ENCODE measurements at places on chromosomes 2 and 18.

GRCh38 chr2:126801473-126801872 is 97.2 kb upstream of the TEX51 start:
- no peak for DNase-seq

DNA sequence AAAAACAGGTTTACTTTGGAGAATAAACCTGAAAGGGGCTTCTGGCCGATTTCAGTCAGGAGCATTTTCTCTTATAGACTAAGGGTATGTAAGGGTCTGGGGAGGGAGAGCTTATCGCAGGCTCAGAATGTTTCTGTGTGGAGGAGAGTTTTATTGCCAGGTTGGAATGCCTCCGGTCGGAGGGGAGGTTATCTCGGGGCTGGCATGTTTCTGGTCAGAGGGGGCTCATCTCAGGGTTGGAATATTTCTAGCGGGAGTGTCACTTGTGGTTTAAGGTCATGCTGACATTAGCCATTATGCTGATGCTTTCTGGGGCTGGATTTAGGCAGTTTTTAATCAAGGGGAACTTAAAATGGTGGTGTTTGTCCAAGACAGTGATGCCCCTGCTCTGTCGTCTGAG is 333.6 kb downstream of the METTL4 start:
- no peak for DNase-seq

- DNase-seq = no peak
Measured at GRCh38 chr18:44851856-44852621, 171.4 kb downstream of the SETBP1 start.

DNA sequence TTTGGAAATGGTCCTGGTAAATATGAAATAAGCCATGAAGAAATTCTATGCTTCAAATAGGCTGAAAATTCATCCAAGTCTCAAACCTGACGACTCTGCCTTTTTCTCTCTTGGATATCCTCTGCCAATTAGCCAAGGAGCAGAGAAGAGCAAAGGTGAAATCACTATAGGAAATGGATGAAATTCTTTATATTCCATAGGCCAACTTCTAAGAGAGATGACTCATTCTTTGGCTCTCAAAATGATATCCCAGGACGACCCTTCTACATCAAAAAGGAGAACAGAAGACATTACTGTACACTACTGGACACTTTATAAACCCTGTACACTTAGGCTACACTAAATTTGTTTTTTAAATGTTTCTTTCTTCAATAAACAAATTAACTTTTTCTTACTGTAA is 22.7 kb downstream of the PDE1A start:
- DNase-seq = no peak

DNA sequence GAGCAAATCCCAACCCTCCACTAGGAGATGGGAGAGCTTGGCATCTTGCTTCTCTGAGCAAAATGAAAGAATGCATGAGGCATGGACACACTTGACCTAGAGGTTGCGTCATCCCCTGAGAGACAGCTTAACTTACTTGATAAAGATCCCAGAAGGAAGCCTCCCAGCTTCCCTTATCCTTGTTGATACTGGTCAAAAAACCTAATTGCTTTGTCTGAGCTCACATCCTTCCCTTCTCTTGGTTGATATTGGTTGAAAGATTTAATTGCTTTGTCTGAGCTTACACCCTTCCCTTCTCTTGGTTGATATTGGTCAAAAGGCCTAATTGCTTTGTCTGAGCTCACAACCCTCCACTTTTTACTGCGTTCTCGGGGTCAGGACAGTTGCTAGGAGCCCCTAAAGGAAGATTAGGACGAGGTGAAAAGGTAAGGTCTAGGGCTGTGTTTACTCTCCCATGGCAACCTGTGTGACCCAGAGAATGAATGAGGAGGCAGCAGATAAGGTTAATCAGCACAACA is 12.2 kb upstream of the BOD1L2 start:
- DNase-seq = no peak

- DNase-seq = no peak
Measured at GRCh38 chr18:9209279-9209678, 72.7 kb downstream of the ANKRD12 start.

Data from stimulated activated CD4-positive, alpha-beta T cell treated with anti-CD3 and anti-CD28 coated beads, Interleukin-15, amount 100 ng/mL, for 1 hour (primary cell).